ENCODE measurements at places on chromosomes 5 and 9. TPM values are rescaled to one million over a fixed set of nuclear protein-coding genes. Genes with fewer than 3 reads are reported as not detected.

The IL4 gene
- total RNA-seq, result 4.0 TPM

The BHMT2 gene
- total RNA-seq, result not detected

The SURF4 gene
- total RNA-seq, result 205 TPM

The IL31RA gene
- 0.14 TPM for total RNA-seq

The LRRC19 gene
- not detected for total RNA-seq

The TMEM252 gene
- not detected for total RNA-seq

The PCDHAC2 gene
- total RNA-seq, result not detected

The KIAA1958 gene
- total RNA-seq, result 8.0 TPM

The DNAJA1 gene
- 212 TPM for total RNA-seq

The PFN3 gene
- not detected for total RNA-seq

Data from T-helper 2 cell treated with Interferon-gamma antibody and Interleukin-4, amounts not matched to agents 100 ng/mL and 5 ng/mL, for 36 hours (primary cell).